Cortex of kidney (tissue), 1 donor: ENCODE measurements at places on chromosomes 16 and 17.

DNA sequence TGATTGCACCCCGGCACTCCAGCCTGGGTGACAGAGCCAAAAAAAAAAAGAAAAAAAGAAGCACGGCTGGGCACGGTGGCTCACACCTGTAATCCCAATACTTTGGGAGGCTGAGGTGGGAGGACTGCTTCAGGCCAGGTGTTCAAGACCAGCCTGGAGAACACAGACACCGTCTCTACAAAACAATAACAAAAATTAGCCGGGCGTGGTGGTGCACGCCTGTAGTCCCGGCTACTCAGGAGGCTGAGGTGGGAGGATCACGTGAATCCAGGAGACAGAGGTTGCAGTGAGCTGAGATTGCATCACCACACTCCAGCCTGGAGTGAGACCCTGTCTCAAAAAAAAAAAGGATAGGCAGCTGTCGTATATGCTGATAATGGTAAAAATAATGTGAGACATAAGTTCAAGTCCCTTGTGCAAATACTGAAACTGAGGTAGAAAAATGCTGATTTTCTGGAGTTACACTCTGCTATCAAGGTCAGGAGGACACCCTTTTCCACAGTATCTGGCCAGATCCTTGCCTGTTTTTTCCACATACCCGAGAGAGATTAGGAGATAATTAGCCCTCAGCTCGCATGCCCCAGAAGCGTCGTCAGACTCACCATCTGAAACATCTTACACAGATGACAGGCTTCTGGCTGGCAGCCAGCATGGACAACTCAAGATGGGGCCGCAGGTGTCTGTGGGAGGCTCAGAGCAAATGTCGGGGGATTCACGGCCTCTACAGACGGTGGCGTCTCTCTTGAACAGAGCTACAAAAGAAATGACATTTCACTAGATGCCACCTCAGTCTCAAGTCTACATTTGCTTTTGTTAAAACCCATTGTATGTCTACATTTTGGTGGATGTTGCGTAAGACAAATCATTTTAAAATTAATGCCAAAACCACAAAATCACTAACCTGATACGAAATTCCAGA, 36.8 kb downstream of the WDR45B start:
- DNase-seq, result no peak

- DNase-seq, result no peak
Measured at GRCh38 chr17:59840329-59841090, 52.2 kb downstream of the TUBD1 start.

GRCh38 chr16:78464833-78465232, 365.4 kb downstream of the WWOX start:
- no peak for DNase-seq

GRCh38 chr16:23516366-23517137, 6.3 kb upstream of the GGA2 start:
- no peak for DNase-seq

GRCh38 chr16:31874366-31875111, 932 bp downstream of the ZNF267 start:
- no peak for DNase-seq
